Activated CD4-positive, alpha-beta T cell treated with anti-CD3 and anti-CD28 coated beads, Interleukin-2, amount 50 U/mL, for 16 hours (primary cell): ENCODE measurements at places on chromosomes 5 and 9.

DNA sequence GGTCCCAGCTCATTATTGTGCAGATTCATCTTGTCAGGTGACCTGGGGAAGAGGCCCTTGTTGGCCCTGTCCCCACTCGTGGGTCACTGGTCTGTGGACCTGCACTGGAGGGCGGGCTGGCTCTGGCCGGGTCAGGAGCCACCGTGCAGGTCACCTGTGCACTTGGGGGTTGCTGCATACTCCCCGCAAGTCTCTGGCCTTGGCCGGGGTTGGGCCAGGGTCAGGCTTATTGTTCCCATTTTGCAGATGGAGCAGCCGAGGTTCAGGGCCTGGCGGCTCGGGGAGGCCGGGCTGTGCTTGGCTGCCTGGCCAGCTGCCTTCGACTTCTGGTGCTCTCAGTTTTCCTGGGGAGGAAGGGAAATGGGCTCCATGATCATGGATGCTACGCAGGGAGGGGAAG is 108.3 kb upstream of the FCN2 start:
- no peak for DNase-seq

DNA sequence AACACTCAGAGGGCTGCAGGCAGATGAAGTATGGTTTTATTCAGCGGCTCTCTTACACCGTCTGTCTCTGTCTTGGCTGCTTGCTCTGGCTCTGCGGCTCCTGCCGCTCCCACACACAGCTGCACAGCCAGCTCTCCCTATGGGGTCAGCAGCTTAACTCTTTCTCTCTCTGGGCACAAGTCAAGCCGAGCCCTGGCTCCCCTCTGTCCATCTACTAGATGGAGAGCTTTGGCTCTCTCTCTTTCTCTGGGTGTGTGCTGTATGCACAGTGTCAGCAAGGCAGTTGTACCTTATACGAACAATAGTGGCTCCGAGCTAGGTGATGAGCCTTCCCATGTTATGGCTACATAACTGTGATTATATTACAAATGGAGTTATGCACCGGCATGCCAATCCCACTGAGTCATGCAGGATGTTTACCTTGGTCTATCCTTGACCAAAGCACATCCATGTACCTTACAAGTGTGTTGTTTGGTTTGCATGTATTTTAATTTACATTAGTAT is 19.3 kb upstream of the PPP2CA start:
- DNase-seq: no peak

DNA sequence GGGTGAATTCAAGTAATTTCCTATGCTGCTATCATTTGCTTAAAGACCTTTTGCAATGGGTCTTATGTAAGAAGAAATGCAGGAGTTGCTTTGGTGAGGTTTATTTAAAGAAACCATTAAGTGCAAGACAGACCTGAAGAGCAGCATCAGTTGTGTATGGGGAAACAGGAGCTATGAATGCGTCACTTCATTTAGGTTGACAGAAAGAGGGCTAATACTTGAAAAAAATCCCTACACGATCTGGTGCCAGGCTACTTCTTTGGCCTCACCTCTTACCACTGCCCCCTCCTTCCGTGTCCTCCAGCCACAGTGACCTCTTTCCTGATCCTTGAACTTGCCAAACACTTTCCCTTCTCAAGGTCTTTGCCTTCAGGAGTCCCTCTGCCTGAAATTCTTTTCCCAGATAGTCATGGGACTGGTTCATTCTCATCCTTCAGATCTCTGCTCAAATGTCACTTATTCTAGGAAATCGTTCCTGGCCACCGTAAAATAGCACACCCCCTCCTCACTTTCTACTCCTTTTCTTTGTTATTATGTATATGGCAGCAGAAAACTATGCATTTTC is 1.4 kb upstream of the JAK2 start:
- DNase-seq: no peak

DNA sequence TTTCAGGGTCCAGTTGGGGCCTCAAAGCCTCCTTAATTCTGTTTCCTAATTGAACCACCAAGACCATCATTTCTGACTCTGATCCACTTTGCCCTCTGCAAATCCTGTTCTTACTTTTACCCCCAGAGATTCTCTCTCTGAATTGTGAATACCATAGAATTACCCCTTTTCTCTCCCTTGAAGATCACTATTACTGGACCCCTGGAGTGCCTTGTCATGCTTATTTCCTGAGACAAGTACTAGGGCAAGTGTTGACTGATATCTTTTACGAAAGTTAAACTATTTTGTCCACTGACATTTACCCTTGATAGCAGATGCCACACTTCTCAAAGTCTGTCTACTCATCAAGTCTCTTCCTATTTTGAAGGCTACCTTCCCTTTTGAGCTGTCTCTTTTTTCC is 246.9 kb upstream of the PTGER4 start:
- DNase-seq: no peak

GRCh38 chr9:120914953-120915352 is 11.6 kb downstream of the TRAF1 start:
- DNase-seq: no peak

DNA sequence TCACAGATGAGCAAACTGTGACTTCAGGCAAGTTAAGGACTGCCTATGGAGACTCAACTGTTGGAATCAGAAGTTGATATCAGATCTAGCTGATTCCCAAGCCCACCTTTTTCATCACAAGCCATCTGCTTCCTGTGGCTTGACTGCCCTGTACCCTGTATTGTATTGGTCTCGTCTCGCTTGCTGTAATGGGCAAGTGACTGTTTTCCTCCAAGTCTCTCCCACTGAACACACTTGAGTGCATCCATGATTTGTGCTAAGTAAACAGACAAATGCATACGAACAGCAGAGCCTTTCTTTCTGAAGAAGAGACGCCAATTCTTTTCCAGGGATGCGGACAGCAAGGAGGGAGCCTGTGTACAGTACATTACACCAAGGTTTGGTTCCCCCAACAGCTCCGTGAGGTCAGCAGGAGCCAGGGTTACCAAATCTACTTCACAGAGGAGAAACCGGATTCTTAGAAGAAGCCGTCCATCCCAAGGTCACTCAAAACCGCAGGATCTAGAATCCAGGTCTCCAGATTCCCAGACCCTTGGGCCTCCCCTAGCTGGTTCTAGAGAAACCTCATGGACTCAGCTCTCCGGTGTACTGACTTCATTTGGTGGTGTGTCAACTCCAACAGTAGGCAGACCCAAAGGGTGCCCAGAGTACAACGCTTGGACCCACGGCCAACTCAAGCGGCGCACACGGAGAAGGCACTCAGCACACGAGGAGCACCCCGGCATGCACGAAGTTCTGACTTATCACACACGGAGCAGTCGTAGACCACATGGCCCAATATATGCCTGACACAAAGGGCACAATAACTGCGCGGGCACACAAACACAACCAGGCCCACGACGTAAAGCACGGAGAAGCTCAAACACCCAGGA is 1.1 kb downstream of the BAG1 start:
- DNase-seq: peak; percentile 23

DNA sequence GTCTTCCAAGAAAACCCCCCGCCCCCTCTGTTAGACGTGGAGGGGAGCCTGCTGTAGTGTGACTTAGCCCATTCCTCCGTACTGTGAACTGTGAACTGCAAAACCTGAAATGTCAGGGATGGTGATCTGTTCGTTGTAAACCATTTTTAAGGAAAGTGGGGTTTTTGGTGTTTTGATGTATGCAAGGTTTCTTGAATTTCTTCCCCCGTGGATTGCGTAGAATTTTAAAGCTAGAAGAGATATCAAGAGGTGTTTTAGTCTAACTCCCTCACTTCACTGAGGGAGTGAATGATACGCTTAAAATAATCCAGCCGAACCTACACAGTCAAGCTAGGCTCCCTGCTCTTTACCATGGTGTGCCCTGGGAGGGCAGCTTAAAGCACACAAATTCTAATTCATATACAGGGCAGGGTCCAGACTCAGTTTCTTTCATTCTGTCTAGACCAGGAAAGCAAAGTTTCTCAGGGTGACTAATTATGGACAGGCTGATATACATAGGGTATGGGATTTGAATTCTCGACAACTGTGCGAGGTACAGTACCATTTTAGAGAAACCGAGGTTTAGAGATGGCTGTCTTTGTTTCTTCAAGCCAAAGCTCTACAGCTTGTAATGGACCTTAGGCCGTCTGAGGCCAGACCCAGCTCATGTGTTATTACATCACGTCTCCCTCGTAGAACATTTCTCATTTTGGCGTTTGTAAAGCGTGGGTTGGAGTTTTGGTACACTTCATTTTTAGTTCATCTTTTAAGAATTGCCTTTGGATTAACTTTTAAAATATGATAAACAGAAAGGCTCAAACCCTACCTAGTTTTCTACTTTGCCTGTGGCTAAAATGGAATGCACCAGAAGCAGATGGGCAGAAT is 2.7 kb downstream of the PTGER4 start:
- DNase-seq: no peak

GRCh38 chr5:34547300-34548085 is 108.6 kb upstream of the RAI14 start:
- DNase-seq: no peak

- no peak for DNase-seq
Measured at GRCh38 chr9:88586452-88586851, 51.5 kb downstream of the NXNL2 start.

DNA sequence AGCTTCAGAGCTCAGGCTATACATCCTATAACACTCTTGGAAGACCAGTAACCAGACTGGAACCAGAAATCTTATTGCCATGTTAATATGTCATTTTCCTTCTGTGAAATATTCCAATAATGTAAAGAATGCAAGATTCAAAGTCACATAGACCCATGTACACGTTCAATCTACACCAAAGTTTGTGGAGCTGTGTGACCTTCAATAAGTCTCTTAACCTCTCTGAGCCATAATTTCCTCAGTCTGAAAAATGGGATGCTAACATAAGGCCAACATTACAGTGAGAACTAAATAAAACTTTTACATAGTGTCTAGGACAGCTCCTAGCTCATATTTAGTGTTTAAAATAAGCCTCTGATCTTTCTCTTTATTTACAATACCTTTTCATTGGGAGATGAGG is 70.4 kb downstream of the ARRDC3 start:
- DNase-seq: no peak

DNA sequence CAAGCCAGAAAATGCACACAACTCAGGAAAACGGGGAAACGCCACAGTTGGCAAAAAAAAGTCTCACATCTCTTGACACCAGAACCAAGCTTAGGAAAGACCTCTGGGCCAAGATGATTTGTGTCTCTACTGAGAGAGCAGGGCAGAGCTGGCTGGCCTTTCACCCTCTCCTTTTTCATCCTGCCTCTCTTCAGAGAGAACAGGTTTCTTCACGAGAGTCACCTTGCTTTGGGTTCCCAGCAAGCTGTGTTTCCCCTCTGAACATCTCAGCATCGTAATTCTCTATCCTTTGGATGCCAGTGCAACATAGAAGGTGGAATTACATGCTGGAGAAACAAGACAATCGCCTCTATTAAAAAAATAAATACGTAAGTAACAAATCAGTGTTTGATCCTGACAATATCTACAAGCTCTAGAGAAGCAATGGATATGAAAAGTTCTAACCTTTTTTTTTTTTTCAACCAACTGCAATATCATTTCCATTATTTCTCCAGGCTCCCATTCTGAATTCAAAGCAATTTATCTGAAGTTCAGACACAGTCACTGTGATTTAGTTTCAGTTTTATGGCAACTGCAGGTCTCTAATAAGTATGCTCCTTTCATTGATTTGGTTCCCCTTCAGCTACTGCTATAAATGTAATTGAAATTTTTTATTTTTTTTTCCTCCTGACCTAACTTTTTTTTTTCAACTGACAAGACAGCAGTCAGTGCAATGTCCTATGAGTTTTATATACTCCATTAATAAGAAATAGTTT is 708.6 kb downstream of the DTWD2 start:
- no peak for DNase-seq

DNA sequence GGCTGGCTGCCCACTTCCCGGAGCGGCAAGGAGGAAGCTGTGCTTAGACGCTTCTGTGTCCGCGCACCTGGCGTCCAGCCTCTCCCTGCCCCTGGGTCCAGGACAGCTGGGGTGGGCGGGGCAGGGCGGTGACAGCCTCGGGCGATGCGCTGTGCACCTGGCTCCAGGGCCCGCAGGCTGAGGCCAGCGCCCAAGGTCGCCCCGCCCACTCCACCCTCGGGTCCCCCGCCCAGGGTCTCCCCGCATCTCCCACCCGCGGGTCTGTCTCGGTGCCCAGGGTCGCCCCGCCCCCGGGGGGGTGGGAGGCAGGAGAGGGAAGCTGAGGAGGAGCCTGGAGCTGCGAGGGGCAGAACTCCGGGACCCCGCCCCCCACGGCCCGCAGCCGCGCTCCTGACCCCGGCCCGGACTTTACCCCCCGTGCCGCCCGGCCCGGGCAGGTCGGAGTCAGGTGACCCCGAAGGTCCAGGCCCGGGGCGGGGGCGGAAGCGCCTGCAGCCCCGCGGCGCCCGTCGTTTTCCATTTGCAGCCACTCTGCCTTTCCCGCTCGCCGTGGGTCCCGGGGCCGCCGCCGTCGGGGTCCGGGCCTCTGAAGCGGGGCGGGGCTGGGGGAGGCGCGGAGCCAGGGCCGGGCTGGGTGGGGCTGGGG is at the start of gene ENTPD8:
TSS of gene ENTPD8 (minus strand) at position 69 of the 646 bp plus-strand sequence. CDS start 3,072 bp downstream, outside the sequence.
- DNase-seq: no peak

- DNase-seq: no peak
Measured at GRCh38 chr9:132669319-132669697, 475 bp downstream of the DDX31 start.

DNA sequence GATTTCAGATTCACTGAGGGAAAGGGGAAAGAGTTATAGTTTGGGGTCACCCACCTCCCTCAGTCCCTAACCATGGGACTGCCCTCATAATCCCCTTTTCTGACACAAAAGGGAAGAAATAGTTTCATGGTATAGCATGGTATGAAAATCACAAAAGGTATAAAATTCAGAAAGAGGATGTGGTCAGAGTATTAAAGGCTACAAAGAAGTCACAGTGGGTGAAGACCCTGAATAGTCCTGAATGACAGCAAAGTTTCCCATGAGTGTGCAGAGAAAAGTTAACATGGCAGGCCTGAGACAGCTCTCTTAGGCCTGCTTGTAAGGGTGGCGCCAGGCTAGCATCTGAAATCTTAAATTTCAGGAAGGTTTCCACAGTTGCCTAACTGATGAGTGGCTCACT is 290.6 kb upstream of the ZNF608 start:
- no peak for DNase-seq

- DNase-seq: no peak
Measured at GRCh38 chr9:98644011-98644410, 64.7 kb downstream of the GABBR2 start.

- DNase-seq: no peak
Measured at GRCh38 chr9:104746798-104747197, 685 bp upstream of the NIPSNAP3A start.

DNA sequence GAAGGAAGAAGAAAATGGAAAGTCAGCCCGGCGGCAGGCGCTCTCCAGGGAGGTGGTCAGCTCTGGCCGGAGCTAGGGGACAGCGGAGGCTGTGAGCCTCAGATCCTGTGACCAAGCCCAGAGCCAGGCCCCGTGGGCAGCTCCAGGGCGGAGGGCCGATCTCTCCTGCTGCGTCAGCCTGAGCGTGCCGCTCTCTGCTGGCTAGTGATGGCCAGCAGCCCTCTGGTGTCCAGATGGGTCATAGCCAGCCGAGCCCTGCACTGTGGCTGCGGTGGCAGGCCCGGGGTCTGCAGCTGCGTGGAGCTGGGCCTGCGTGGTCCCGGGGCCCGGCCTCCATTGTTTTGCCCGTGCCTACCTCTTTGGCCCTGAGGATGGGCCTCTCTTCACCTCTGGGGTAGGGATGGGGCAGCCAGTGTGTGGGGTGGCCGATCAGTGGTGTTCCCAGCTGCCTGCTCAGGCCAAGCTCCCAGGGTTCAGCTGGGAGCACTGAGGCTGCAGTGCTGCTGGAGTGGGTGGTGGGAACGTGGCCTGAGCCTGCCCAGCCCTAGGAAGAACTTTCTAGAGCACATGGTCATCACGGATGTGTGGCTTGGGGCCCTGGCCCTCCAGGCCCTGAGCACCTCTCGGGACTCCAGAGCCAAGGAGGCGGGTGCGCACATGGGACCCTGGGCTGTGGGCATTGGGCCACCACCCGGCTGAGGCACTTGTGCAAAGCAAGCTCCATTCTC is 17.1 kb upstream of the NRARP start:
- no peak for DNase-seq

- DNase-seq: no peak
Measured at GRCh38 chr9:32385152-32385884, 875 bp downstream of the ACO1 start.
